ENCODE measurements at places on chromosomes 2 and 18.

DNA sequence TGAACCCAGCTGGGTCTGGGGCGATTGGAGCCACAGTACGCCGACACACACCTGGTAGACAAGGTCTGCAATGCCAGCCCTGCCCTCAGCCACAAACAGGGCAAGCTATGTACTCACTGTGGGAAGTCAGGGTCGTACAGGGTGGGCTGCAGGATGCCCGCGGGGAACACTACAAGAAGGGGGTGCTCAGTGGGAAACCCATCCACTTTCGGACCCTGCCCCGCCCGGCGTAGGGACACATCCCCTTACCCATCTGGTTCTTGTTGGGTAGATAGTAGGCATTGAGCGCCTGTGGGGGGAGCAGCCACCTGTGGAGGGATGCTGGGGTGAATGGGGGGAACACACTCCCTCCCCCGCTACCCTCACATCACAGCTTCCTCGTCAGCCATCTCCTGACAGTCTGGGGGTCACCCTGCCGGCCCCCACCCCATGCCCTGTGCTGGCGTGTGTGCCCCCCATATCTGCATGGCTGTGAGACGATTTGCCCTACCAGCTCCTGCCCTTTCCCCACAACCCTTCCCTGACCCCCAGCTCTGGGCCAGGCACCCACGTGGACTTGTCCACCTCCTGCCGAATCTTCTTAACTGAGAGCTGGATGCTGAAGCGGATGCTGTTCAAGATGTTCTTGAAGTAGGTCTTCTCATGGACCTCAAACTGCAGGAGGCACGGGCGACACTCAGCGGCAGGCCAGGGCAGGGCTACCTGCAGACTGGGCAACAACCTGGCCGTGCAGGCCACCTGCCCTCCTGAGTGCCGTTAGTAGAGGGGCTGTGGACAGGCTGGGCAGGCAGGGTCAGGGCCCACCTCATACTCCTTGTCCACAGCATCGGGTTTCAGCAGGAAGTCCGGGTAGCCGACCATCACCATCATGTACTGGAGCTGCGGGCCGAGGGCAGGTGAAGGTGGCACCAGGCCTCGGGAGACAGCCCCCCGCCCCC is 5.1 kb downstream of the ECEL1 start:
- no peak for DNase-seq

GRCh38 chr2:88733155-88733902 is 41.9 kb downstream of the RPIA start:
- DNase-seq: no peak

DNA sequence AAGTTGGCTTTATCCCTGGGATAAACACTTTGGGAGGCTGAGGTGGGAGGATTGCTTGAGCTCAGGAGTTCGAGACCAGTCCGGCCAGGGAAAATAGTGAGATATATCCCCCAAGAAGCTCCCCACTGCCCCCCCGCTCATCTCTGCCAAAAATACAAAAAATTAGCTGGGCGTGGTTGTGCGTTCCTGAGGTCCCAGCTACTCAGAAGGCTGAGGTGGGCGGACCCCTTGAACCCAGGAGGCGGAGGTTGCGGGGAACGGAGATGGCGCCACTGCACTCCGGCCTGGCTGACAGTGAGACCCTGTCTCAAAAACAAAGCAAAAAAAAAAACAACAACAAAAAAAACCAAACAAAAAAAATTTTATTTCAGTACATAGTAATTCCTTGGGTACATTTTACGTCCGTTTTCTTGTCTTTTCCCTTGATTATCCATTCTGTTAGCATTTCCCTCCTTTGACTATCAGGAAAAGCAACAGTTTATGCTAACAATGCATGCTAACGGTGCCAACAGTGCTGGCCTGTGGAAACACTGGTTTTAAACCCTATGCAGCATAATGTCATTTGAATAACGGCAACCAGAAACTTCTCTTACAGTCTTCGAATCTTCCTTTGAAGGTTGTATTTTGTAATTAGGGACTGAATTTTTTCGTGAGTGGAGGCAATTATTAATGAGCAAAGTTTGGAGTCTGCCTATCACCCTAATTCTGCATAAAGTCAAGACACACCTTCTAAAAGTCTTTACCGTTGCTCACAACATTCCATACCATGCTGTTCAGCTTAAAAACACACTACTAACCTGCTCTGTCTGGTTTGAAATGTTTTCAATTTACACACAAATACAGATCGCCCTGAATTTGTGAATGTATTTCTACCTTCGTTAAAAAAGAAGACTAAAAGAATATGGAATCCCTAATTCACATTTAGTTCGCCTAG is 721 bp upstream of the MIB1 start:
- DNase-seq: no peak

GRCh38 chr2:130251535-130251872 is 53.3 kb upstream of the TUBA3E start:
- DNase-seq: no peak

GRCh38 chr2:75068546-75068945 is 110.1 kb downstream of the POLE4 start:
- no peak for DNase-seq

GRCh38 chr2:159595410-159596046 is 20.8 kb downstream of the BAZ2B start:
- no peak for DNase-seq

- no peak for DNase-seq
Observed at GRCh38 chr2:12210016-12210933, 463.8 kb downstream of the LPIN1 start.

GRCh38 chr2:40032650-40033319 is 253.7 kb upstream of the THUMPD2 start:
- no peak for DNase-seq

- no peak for DNase-seq
Observed at GRCh38 chr2:105399207-105399861, 483 bp upstream of the FHL2 start.

- no peak for DNase-seq
Observed at GRCh38 chr2:234630801-234631261, 133.9 kb upstream of the ARL4C start.

- DNase-seq: no peak
Observed at GRCh38 chr18:8766559-8767293, 61.4 kb downstream of the MTCL1 start.

GRCh38 chr2:188609321-188610049 is 317.8 kb downstream of the GULP1 start:
- no peak for DNase-seq

DNA sequence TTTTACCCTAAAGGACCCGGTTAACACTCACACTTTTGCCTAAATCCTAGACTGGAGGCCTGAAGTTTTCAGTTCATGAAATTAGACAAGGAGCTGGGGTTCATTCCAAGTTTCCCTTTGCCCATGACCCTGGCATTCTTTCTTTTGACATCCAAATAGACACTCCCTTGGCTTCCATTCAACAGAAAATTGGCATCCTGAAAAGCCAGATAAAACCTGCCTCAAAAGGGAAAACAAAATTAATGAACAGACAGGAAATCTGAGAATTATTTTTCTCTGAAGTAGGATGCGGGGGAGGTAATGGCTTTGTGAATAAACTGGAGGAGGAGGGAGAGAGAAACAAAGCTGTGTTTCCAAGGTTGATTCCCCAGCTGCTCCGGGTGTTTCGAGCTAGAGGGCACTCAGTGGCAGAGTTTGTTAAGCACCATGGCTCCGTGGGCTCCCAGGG is 41.0 kb downstream of the SPP2 start:
- DNase-seq: no peak

- DNase-seq: no peak
Observed at GRCh38 chr18:37452682-37453385, 112.8 kb downstream of the CELF4 start.

DNA sequence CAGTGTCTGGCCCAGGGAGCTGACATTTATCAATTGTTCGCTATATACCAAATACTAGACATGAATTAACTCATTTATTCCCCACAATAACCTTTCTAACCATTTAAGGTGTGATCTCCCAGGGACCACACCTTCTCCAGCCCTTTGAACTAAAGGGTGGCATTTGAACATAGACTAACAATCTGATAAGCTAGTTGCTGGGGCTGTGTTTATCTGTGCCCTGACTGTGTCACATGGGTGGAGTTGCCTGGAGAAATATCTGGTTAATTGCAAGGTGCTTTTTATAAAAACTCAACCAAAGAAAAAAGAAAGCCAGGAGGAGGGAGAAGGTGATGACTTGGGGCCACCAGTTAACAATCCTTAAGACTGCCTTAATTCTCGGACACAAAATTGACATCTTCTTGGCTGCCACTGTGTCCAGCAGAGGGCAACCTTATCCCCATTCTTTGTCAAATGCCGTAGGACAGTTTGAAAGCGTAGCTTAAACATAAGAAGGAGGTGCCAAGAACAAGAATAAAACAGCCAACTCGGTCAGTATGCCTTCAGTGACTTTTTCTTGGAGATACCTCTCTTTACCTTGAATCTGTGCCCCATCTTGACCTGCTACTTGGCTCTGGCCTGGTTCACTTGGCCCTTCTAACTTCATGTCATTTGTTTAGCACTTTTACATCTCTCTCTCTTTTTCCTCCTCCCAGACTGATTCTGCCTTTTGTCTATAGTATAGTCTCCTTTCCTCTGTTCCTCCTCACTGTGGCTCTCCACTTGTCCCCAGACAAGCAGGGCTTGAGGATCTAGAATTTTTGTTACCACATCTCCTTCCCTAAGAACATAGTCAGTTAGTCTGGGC is 183.4 kb downstream of the MYO3B start:
- peak; percentile 51 for DNase-seq

GRCh38 chr2:201348758-201349157 is 8.4 kb downstream of the FLACC1 start:
- DNase-seq: no peak

GRCh38 chr2:56449002-56449431 is 265.2 kb downstream of the CCDC85A start:
- no peak for DNase-seq

DNA sequence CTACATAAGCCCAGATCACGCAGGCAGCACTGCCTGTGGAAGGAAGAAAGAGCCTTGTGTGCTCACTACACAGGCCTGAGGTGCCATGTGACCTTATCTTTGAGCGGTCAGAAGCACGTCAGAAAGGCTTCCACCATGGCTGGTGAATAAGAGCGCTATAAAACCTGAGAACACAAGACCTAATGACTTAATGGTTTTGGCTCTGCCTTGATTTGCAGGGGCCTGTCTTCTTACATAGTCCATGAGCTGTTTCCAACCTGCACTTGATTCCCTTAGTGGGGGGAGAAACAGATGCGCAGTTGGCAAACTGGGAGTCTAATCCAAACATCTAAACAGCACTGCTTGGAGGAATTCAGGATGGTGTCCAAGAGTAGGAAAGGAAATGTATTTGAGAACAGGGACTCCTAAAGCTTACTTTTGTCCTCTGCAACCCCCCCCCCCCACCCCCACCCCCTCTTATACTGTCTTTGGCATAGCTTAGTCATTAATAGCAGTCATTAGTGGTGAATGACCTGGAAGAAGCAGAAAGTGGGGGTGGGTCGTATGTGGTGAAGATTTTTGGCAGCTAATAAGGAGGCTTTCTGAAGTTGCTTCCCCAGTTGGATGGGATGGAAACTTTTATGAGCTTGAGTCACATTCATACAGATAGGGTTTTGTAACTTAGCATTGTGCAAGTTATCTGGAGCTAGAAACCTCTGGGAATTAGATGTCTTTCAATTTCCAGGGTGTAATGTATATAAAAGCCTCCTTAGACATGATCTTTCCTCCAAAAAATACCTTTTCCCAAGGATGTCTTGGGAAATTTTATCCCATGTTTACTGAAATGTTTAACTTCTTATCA is 454.1 kb downstream of the MEIS1 start:
- no peak for DNase-seq

GRCh38 chr2:60764736-60765534 is 8.9 kb downstream of the PAPOLG start:
- no peak for DNase-seq

DNA sequence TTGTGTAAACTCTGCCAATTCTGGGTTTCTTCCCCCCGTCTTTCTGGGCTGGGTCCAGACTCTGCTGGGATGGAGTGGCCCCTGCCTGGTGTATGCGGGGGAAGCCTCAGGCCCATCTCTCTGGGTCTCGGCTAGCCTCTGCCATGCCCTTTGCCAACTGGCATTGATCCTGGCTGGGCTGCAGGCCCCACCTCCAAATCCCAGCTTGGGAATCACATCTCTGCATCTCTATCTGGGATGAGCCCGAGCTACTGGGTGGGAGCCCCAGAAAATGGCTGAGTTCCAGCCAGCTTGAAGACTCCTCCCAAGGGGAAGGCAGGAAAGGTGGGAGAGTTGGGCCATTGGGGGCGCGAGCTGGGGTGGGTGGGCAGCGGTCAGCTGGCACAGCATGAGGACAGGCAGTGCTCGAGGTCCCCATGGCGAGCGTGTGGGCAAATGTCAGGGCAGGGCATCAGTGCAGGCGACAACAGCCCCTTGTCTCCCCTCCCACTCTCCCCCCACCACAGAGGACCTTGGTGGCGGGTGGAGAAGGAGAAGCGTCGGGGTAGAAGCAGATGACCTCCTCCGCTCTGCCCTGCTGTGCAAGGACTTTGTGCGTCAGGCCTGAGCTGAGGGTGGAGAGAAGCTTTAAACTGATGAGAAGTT is 139.4 kb downstream of the ASB1 start:
- no peak for DNase-seq

DNA sequence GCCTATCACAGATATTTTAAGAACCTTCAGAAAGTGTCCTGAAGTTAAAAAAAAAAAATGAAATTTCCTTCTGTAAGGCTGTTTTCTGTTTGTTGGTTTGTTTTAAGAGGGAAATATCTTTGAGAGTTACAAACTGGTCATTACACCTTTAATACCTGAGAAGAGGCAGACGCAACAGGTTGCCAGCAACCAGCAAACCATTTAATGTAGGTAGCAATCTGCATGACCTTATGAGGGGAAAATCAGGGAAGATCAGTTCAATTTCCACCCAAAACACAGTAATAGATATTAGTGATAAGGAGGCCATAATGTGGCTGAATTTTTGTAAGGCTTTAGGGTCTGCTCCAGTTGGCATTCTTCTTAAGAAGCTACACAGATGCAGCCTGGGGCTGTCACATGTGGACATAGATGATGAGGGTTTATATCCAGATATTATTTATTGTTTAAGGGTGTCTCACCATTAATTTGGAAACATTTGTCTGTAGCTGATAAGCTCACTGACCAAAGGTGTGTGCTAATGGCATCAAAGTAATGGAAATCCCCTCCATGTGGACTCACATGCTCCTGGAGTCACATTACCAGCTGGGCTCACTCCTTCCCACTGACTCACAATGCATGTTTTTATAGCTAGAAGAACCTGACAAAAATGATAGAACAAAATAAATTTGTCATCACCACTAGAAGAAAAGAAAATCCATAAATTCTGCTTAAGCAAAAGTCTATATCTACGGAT is 83.5 kb upstream of the DTNA start:
- no peak for DNase-seq

- no peak for DNase-seq
Observed at GRCh38 chr2:219474285-219475060, 24.2 kb upstream of the GMPPA start.

- DNase-seq: peak; percentile 46
Observed at GRCh38 chr2:60707750-60708371, 48.2 kb upstream of the PAPOLG start.

DNA sequence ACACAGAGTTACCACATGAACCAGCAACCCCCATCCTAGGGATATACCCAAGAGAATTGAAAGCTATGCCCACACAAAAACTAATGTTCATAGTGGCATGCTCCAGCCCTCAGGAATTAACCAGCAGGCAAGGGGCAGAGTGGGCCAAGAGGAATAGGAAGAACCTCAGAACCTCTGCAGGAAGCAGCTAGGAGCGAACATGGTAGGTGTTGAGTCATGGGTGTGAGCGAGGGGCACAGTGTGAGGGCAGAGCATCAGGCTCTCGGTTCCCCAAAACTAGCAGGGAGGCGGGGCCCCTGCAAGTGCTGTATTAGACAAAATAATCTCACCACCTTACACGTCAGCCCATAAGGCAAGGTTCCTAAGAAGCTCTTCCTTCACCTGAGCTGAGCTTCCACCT is 5.6 kb upstream of the RUFY4 start:
- peak; percentile 18 for DNase-seq

GRCh38 chr2:180695586-180696401 is 284.6 kb upstream of the UBE2E3 start:
- no peak for DNase-seq

- DNase-seq: no peak
Observed at GRCh38 chr2:197938555-197938954, 134.2 kb downstream of the PLCL1 start.
